ENCODE measurements at places on chromosomes 3 and 15.

GRCh38 chr3:59006634-59007517, 42.9 kb downstream of the CFAP20DC start:
- no peak for DNase-seq

- DNase-seq = no peak
These were observed 47.5 kb upstream of the SNRK start for GRCh38 chr3:43238801-43239200.

DNA sequence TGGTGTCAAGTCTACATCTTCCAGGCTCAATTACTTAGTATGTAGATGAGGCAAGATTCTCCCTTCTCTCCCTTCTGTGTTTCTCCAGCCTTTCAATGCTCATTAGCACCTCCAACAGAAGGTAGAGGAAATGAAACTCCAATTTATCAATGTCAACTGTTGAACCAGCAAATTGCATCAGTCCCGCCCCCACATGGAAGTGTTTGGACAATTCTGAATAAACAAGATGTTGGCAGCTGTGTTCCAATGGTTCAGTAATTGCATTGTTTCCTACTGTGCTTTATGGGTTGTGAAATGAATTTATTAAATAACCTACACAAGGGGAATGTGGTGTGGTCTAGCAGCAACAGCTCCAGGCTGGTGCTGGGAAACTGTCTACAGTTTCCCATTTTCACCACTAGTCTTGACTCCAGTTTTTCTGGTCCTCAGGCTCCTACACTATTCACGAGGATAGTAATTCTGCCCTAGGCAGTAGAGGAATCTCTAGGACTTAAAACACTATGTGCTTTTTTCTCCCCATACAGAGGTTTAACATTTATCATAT, 91.9 kb downstream of the MB21D2 start:
- no peak for DNase-seq

- DNase-seq = no peak
These were observed 15.6 kb upstream of the FAM98B start for GRCh38 chr15:38438031-38438986.
